ENCODE measurements at places on chromosomes 12 and 14. TPM values are rescaled to one million over a fixed set of nuclear protein-coding genes. Genes with fewer than 3 reads are reported as not detected.

- DNase-seq, result no peak
Measured at GRCh38 chr12:53489242-53489864, 9.9 kb downstream of the MAP3K12 start.

DNA sequence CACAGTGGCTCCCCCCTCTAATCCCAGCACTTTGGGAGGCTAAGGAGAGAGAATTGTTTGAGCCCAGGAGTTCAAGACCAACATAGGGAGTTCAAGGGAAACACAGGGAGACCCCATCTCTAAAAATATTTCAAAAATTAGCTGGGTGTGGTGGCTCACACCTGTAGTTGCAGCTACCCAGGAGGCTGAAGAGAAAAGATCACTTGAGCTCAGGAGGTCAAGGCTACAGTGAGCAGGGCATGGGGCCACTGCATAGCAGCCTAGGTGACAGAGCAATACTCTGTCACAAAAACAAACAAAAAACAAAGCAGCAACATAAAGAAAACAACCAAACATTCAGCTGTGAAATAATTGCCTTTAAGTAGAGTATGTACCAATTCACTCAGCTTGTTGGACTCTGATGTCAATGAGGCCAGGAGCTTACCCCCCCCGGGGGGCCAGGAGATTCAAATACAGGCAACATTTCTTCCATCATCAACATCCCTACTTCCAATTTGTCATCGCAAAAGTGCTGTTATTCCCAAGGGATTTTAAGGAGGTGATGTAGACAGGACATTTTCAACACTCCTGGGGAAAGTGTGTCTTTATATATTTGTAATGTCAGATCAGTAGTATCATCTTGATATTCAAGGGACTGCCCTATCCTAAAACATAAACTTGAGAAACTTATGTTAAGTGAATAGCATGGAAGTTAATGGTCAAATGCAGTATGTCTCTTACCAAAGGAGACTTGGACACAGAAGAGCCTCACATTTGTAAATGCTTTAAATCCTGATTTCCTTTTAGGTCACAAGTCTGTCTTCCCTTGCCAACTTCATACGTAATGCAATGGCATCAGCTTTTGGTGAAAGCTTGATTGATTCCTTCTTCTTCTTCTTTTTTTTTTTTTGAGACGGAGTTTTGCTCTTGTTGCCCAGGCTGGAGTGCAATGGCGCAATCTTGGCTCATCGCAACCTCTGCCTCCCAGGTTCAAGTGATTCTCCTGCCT is 40.6 kb upstream of the AEBP2 start:
- no peak for DNase-seq

- no peak for DNase-seq
Measured at GRCh38 chr14:79475887-79476532, 735.3 kb downstream of the DIO2 start.

DNA sequence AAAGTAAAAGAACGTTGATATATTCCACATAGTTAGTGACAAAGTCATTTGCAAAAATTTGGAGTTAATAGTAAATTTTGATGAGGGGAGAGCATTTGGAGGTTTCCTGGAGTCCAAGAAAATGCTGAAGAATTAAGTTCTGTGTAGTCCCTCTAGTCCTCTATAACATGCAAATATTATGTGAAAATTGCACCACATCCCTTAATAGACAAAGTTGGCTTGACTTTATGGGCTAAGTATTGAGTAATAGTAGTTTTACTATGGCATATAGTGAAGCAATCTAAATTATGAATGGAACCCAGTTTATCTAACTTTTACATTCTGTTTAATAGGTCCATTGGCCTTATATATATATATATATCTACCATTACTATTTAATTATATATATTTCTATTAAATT is 66.4 kb upstream of the DCN start:
- DNase-seq, result no peak

GRCh38 chr14:101783260-101784016 is 21.9 kb downstream of the PPP2R5C start:
- no peak for DNase-seq

Gene ADAMTS20
- total RNA-seq, result not detected

Gene COL2A1
- 9.2 TPM for total RNA-seq

DNA sequence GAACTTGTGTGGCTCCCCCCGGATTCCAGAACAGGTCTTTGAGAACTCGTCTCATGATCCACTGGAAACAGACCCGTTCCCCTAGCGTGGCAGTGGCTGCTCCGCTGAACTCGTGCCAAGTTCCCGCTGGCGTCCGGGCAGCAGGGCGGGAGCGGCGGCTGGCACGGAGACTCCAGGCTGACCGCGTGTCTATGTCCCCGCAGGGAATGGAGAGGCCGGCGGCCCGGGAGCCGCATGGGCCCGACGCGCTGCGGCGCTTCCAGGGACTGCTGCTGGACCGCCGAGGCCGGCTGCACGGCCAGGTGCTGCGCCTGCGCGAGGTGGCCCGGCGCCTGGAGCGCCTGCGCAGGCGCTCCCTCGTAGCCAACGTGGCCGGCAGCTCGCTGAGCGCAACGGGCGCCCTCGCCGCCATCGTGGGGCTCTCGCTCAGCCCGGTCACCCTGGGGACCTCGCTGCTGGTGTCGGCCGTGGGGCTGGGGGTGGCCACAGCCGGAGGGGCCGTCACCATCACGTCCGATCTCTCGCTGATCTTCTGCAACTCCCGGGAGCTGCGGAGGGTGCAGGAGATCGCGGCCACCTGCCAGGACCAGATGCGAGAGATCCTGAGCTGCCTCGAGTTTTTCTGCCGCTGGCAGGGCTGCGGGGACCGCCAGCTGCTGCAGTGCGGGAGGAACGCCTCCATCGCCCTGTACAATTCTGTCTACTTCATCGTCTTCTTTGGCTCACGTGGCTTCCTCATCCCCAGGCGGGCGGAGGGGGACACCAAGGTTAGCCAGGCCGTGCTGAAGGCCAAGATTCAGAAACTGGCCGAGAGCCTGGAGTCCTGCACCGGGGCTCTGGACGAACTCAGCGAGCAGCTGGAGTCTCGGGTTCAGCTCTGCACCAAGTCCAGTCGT is 1.5 kb downstream of the APOLD1 start:
- DNase-seq, result peak; percentile 32

Data from HepG2 (cell line).